ENCODE measurements at places on chromosomes 5 and 9.

GRCh38 chr5:120919017-120919416 is 454.9 kb downstream of the PRR16 start:
- no peak for DNase-seq

DNA sequence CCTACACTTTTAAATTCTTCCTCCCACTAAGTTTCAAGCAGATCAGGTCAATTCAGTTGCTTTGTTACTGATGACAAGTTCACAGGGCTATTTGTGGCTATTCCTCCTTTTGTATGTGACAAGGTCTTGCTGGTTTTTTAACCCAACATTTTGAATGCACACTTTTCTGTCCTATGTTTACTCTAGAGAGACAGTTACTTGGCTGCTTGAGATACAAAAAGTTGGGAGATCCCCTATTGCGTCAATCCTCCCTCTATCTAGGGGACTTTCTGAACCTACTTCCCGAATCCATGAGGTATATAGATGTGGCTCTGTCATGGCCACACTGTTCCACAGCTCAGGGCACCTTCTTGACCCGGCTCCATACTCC is 386.7 kb downstream of the NTRK2 start:
- no peak for DNase-seq

GRCh38 chr9:76667521-76667957 is 96.7 kb upstream of the PCA3 start:
- no peak for DNase-seq

- no peak for DNase-seq
These were observed 110.3 kb downstream of the SLC12A2 start for GRCh38 chr5:128193665-128194390.

DNA sequence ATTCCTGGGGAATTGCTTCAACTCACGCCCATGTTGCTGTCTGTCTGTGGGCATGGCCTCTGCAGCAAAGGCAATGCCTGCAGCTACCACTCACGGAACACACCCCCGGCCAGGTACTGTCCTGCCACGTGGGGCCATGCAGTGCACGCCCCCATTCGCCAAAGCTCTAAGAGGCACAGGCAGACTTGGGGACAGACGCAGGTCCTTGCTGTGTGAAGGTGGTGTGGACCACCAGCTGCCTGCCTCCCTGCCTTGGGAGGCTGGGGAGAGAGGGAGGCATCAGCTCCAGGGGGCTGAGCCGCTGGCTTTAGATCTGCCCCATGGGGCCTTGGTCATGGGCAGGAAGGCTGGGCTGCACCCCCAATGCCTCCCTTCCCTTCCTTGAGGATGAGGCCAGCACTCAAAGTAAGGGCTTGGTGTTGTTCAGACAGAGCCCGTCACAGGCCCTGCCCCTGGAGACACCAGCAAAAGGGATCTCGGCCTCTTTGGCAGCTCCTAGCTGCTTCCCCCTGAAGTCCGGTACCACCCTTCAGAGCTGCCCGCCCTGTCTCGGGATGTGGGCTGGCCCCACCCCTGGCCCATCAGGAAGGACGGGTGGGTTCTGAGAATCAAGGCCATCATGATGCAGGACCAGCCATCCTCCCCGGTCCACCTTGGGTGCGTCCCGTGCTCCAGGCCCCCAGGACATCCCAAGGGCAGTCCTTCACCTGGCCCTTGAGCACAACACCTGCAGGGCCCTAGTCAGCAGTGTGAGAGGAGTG is 2.3 kb downstream of the GRIN1 start:
- DNase-seq = no peak
